ENCODE measurements at places on chromosomes 6 and 20.

GRCh38 chr6:6008648-6009421 is 2.1 kb upstream of the NRN1 start:
- no peak for DNase-seq

DNA sequence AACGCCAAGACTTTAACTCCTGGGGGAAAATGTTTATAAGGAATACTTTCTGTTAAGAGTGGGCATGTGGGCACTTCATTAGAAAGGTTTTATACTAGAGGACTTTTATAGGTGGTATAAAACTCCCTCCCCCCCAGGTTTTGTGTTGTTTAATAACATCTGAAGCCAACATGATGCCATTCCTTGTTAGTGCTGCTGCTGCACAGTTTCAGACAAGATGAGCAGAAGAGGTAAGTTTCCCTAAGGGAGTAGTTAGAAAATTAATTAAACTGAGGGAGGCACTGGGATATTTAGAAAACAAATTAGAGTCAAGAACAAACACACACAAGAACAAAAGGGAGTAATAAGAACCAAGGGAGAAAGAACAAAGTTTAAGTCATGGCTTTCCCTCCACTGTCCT is 362.4 kb downstream of the GRIK2 start:
- DNase-seq: no peak

DNA sequence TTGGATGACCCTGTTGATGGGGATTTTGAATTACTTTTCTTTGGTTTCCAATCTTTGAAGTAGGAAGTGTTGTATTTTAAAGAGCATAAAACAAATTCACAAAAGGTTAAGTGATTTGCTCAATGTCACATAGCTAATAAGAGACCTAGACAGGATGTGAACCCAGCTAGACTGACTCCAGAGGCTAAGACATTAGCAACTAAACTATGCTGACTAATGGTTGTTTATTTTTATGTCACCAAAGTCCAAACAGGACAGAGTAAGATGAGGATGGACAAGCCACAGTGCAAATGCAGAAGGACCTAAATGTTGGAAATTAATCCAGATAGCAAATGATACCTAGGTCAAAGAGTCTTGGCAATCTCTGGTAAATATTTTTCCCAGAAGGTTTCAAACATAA is 38.0 kb downstream of the OGFRL1 start:
- DNase-seq: no peak

DNA sequence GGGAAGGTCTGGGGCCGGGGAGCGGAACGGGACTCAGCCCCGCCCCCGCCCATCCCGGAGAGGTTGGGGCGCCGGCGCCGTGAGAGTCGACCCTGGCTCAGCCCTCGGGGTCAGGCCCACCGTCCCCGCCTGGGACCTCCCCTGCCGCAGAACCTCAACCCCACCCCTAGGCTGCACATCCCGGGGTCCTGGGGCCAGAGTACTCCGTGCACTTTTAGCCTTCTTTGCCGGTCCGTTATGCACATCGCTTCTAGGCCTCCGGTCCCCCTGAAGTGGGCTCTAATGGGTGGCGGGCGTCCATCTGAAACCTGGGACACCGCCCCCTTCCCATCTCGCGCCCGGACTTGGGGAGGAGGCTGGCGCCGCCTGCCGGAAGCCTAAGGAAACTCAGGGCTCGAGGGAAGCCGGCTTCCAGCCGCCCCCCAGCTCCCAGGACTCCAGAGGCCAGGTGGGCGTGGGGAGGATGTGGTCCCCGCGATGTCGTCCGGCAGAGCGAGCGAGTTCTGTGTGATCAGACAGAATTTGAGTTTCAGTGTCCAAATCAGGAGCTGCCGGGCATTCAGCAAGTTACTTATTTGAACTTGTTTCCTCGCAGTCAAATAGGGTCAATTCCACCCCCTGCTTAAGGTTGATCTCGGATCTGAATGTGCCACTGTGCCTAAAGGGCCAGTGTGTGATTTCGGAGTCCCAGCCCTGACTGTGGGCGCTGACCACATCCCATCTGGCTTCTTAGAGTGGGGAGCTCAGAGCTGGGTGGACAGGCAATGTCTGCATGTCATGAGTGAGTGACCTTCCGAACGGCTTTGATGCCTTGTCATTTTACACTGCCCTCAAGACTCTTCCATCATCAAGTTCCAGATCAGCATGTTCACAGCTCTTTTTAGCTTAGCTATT is 47.6 kb downstream of the CPXM1 start:
- no peak for DNase-seq

- no peak for DNase-seq
Observed at GRCh38 chr20:48205786-48206185, 420.5 kb upstream of the SULF2 start.

GRCh38 chr20:24799971-24800580 is 149.0 kb upstream of the CST7 start:
- no peak for DNase-seq

- DNase-seq: no peak
Observed at GRCh38 chr6:113184736-113185135, 672.4 kb upstream of the MARCKS start.

DNA sequence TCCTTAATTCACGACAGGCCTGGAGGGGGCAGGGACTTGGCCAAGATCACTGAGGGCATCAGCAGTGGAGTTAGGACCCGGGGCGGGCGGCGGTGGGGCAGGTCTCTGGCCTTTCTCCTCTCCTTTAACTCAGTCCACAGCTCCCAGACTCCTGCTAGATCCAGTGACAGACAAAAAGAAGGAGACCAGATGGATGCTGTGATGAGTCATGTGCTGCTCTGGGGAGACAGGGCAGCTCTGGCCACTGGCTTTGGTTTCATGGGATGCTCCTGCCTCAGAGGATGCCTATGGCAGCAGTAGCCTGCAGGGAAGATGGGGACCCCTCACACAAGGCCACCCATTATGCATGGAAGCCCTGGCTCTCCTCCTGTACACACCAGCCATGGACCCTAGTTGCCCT is 20.5 kb downstream of the EPB41L1 start:
- no peak for DNase-seq

DNA sequence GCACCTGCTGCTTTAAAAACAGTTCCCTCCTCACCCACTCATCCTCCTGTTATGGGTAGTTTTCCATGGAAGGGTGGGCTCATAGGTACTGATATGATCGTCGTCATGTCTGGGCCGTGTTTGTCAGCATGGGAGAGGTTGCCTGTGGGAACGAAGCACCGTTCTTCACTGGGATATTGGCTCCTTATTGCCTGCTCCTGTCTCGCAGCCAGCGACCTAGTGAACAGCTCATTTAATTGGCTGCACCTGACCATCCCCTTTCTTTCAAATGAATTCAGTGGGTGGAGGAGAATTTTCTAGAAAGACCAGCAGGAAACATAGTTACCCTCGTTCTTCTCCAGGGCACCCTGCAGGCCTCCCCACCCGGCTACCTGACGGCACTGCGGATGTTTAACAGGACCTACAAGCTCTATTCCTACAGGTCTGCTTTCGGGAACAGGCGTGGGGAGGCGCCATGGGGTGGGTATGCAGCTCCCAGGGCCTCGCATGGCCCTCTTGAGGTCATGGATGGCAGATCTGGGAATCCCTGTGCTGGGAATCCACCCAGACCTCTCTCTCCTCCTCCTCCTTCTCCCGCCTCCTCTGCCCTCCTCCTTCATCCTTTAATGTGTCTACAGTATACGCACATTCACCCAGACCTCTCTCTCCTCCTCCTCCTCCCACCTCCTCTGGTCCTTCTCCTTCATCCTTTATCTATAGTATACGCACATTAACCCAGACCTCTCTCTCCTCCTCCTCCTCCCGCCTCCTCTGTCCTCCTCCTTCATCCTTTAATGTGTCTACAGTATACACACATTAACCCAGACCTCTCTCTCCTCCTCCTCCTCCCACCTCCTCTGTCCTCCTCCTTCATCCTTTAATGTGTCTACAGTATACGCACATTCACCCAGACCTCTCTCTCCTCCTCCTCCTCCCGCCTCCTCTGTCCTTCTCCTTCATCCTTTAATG is 21.9 kb downstream of the ENTPD6 start:
- DNase-seq: no peak
